Esophagus muscularis mucosa (tissue), 4 donors: ENCODE measurements at places on chromosomes 3 and 15.

DNA sequence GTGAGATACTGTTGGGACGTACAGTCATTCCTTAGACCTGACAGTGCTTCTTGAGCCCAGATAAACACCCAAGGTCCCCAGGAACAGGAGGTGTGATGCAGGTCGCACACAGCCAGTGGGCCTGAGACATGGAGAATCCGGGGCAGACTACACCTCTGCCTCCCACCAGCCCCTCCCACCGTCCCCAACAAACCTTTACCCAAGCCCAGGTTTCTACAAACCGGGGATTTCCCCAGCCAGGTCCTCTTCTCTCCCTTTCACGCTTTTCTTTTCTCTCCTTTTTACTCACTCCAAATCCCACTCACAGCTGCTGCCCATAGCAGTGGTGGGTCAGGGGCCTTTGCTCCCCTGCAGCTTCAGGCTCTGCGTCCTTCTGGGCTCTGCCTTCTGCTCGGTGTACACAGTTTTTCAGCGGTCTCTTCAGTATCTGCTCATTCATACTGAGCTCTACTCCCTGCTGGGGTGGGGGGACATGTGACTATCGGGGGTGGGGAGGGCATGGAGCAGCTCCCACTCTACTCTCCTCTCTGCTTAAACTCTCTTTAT, 4.8 kb upstream of the PCSK6 start:
- DNase-seq, result peak; percentile 53

GRCh38 chr15:27124287-27124871, 153.4 kb downstream of the GABRG3 start:
- peak; percentile 91 for DNase-seq

GRCh38 chr15:38671675-38672254, 107.2 kb upstream of the RASGRP1 start:
- no peak for DNase-seq

DNA sequence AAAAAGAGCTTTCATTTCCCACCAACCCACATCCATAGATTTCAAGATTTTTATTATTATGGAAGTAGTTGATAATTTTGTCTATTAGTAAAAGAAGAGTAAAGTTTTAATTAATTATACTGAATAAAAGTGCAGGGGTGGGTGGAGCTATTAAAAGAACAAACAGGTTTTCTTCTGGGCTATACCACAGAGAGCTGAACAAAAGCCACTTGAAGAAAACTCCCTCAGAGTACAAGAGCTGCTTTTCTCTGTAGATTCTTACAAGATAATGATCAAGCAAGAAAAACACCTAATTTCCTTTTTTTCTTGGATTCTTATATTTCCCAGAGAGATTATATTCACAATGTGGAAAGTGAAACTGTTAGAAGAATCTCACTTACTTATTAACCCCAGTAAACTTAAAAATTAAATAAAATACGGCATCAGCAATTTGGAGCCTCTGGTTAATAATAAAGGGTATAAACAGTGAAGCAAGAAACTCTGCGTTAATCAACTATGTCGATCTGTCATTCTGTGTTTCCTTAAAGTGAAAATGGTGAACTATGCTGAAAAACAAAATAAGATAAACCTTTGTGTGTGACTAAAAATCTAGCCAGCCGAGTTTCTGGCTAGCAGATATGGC, 84.9 kb downstream of the THBS1 start:
- no peak for DNase-seq

- no peak for DNase-seq
These were observed 27.6 kb upstream of the ATP2C1 start for GRCh38 chr3:130866327-130866726.

- no peak for DNase-seq
These were observed 27.2 kb upstream of the PIGZ start for GRCh38 chr3:196995646-196996355.

GRCh38 chr3:128550113-128550440, 57.1 kb upstream of the GATA2 start:
- peak; percentile 89 for DNase-seq

GRCh38 chr15:59186501-59186900, 20.1 kb upstream of the LDHAL6B start:
- DNase-seq, result no peak

DNA sequence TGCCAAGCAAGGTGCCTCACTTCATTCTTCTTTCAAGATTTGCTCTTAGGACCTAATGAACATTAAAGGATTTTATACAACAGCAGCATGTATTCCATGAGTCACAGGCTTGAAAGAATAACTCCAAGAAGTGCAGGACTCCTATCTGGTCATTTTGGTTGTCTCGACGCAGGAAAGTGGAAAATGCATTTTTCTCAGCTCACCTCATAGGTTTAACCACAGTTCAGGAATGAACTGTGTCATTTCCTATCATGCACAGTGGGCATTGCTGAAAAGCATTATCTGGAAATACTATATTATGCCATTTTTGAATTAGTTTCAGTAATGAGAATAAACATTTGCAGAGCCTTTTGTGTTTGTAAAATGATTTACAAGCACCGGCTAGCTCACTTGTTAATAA, 98.7 kb upstream of the BFSP2 start:
- no peak for DNase-seq

DNA sequence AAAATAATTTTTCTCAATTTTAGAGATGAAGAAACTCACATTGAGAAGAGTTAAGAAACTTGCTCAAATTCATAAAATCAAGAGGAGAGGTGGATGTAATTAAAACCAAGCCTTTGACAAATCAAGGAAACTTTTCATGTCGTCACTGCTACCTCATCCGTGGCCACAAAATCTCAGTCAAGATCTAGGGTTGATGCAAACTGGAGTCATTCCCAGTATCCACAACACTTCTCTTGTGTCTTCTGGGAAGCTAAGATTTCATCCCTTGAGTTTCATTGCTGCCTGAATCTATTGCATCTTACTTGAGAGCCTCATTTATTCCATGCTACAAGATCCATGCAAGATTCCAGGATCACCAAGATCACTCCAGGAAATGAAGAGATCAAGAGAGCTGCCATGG, 5.4 kb upstream of the FBN1 start:
- peak; percentile 34 for DNase-seq

DNA sequence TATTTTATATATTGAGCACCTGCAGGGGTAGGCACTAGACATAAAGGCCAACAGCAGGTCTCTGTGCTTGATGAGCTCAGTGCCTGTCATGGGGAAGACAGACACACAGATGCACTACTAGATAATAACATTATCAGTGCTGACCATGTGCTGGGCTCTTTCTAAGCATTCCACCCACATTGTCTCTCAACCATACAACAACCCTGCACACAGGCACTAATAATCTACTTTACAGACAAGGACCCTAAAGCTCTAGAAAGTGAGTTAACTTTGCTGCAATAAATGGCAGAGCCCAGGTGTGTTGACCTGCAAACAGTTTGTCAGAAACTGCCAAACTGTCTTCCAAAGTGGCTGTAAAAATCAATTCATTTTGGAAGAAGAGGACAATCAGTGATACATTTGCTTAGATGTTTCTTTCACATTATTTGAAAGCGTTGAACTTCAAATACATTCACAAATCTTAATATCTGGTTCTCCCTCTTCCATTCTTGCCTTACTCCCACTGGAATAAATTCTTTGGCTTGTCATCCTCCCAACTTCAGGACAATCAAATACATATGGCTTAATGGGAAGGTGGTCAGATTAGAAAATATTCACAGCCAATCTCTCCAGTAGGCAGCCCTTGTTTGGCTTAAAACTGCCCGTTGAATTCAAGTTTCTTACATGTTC, 11.0 kb upstream of the PP2D1 start:
- DNase-seq, result no peak

DNA sequence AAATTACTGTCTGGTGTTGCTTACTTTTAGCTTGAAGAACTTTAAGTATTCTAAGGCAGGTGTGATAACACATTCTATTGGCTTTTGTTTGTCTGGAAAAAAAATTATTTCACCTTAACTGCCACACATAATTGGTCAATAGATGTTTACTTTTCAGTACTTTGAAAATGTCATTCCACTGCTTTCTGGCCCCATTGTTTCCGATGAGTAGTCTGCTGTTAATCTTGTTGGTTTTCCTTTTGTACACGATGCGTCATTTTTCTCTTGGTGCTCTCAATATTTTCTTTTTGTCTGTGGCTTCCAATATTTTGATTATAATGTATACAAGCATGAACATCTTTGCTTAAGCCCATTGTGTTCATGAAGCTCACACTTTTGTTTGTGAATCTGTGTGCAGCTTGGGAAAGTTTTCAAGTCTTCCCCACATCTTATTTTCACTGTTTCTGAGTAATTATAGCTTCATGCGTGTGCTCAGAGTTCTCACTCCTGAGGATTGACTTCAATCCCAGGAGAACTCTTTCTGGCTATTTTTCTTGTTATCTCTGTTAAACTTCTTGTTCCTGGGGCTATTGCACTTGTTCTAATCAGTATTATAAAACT, 664.7 kb downstream of the IGSF11 start:
- no peak for DNase-seq

DNA sequence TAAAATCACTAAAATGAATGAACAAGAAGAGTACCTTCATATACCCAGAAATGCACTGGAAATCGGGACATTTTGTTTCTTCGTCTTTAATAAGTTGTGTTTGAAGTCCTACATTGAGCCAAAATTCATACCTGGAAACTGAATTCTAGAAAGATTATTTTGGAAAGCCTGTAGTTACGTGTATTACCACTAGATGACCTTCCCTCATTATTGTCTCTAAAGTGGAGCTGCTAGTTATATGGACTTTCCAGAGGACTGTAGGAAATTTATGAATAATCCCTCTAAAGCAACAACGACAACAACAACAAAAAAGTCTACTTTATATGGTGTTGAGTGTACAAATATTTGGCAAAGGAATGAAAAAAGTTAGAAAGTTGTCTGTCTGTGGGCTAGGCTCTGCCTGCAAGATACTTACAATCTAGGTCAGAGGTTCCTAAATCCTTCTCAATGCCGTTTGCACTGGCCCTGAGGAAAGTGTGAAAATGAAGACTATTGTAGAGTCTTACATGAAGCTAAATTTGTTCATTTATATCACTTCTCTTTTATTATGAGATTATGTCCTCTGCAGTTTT, 234.8 kb upstream of the NR2E3 start:
- DNase-seq, result no peak

DNA sequence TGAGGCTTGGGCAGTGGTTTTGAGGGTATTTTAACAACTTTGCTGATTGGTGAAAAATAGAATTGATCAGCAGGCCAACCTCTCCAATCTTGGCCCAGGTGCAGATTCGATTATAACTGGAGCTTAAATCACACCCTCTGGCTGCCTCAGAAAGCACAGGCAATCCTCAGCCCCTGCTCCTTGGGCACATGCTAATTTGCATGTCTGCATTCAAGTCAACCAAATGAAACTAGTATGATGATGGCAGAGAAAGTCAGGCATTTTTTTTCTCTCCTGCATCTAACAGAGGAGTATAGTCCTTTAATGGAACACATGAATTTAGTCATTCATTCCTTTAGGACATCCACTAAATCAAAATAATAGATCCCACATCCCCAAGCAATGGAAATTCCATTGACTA, 16.8 kb upstream of the NMNAT3 start:
- no peak for DNase-seq

- no peak for DNase-seq
These were observed 105.9 kb downstream of the TPRG1 start for GRCh38 chr3:189277711-189278110.

GRCh38 chr15:78265752-78266224, 1.4 kb downstream of the DNAJA4 start:
- no peak for DNase-seq

DNA sequence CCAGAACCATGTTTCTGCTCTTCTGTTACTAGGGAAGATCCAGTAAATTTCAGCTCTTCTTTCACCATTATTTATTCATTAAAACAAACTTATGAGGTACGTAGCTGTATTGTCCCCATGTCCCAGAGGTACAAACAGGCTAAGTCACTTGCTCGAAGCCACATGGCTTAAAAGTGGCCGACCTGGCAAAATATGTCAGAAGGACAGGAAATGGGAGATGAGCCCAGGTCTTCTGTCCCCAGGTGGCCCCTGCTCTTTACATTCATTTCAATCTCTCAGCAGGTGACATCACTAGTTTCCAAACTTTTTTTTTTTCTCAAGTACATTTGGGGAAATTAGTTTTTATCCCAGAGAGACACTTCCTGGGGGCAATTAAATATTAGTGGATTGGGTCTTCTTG, 34.1 kb upstream of the LPP start:
- no peak for DNase-seq

- no peak for DNase-seq
These were observed 519.4 kb downstream of the SHQ1 start for GRCh38 chr3:72328755-72329277.
